ENCODE measurements at places on chromosomes 12 and 14. TPM values are rescaled to one million over a fixed set of nuclear protein-coding genes. Genes with fewer than 3 reads are reported as not detected.

Gene TAS2R10
- total RNA-seq: 1.5 TPM

Gene TMPRSS12
- not detected for total RNA-seq

Gene HSPB8
- 2.6 TPM for total RNA-seq

Gene C1QL4
- not detected for total RNA-seq

Gene UTP20
- 36.6 TPM for total RNA-seq

Gene INHBC
- total RNA-seq: not detected
